Stimulated activated CD4-positive, alpha-beta T cell treated with anti-CD3 and anti-CD28 coated beads, Interleukin-1b, Interleukin-23, amount 100 ng/mL, for 1 hour (primary cell): ENCODE measurements at places on chromosomes 4 and X.

DNA sequence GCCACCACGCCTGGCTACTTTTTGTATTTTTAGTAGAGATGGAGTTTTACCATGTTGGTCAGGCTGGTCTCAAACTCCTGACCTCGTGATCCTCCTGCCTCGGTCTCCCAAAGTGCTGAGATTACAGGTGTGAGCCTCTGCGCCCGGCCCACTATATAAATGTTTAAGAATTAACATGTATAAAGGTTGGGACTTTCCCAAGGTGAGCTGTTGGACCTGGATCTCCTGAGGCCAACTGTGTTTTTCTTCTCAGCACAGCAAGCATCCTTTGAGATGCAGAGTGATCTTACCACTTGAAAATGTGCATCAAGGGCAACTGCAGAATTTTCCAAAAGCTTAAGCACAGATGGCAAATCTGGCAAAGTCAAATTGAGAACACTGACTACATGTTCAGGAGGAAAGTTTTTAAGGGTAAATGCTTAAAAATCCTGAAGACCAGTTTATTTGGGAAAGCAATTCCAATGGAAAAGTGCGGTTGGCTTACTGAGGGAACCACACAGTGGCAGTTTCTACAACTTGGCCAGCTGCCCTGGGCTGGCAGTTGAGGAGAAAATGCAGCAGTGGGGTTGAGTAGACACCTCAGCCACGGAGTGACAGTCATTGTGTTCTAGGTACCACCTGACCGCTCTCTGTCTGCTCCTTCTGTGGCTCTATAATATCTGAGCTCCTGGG, 168.9 kb downstream of the CBR4 start:
- DNase-seq = no peak

DNA sequence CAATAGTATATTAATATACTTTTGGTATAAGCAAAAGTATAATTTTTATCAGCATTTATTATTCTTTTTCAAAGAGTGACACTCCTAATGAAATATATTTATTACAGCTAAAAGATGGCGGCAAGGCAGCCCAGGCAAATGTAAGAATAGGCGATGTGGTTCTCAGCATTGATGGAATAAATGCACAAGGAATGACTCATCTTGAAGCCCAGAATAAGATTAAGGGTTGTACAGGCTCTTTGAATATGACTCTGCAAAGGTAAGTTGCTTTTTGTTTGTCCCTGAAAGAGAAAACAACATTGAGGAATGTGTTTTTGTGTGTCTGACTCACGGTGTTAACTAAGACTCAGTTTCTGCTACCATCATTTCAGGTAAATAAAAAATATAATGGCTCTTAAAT, 71.9 kb downstream of the PDLIM5 start:
- DNase-seq = no peak

DNA sequence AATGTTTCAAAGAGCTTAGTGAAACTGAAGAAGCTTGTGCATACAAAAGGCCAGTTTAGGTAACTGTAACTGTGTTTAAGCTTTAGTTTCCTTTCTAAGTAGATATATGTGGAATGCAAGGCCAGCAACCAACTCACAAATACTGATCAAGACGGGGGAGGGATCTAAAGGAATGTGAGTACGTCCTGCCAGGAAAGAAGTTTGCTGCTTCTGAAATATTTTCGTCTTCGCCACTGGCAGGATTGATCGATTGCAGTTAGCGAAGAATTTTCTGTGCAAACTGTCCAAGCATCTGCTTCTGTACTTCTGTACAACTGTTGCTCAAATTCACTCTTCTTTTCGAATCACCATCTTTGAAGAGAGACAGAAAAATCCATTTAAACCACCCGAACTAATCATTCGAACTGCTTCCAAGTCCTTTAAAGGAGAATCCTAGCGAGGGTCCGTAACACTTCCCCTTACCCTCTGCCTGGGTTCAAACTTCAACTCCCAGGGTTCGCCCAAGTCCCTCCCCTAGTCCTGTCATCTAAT, 373 bp upstream of the INTS6L start:
- DNase-seq = no peak

DNA sequence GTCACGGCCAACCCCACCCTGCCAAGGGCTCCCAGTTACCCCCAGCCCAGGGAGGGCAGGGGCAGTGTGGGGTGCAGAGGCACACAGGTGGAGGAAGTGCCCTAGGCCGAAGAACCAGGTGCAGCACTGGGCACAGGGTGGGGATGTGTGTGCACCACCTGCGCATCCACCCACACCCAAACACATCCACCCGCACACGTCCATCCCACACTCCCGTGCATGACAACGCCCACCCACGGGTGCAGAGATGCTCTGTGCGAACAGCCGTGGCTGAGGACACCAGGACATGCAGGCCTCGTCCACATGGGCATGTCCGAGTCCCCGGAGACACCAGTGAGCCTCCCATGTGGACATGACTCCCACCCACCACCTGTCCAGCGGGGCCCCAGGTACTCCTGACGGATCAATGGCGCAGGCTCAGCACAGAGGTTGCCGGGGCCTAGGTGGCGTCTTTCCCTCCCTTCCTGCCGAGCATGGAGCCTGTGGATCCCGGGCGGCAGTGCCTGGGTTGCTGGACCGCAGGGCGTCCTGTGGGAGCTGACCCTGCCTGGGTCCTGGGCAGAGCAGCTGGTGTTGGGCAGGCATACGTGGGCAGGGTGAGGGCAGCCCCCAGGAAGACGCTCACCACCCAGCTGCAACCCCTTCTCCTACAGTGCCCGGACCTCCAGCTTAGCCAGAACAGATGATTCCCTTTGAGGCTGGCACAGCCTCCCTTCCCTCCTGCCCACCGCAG, 19.6 kb downstream of the CTBP1 start:
- DNase-seq = no peak

DNA sequence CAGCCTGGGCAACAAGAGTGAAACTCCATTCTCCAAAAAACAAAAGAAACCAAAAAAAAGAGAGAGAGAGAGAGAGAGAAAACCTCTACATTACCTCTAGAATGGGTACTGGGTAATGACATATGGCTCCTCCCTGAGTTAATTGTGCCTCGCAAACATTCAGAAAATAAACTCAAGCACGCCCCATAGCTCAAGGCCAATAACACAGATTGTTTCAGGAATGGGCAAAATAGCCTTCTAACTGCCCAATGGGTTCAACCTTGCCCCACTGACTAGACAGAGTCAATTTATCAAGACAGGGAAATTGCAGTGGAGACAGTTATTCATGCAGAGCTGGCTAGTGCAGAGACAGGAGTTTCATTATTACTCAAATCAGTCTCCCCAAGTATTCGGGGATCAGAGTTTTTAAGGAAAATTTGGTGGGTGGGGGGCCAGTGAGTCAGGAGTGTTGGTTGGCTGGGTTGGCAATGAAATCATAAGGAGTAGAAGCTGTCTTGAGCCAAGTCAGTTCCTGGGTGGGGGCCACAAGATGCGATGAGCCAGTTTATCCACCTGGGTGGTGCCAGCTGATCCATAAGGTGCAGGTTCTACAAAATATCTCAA, 25.1 kb downstream of the NIPAL1 start:
- no peak for DNase-seq

GRCh38 chr4:133062851-133063250, 86.2 kb upstream of the PCDH10 start:
- no peak for DNase-seq

- DNase-seq = no peak
Observed at GRCh38 chr4:108738003-108738706, 24.7 kb downstream of the ETNPPL start.

DNA sequence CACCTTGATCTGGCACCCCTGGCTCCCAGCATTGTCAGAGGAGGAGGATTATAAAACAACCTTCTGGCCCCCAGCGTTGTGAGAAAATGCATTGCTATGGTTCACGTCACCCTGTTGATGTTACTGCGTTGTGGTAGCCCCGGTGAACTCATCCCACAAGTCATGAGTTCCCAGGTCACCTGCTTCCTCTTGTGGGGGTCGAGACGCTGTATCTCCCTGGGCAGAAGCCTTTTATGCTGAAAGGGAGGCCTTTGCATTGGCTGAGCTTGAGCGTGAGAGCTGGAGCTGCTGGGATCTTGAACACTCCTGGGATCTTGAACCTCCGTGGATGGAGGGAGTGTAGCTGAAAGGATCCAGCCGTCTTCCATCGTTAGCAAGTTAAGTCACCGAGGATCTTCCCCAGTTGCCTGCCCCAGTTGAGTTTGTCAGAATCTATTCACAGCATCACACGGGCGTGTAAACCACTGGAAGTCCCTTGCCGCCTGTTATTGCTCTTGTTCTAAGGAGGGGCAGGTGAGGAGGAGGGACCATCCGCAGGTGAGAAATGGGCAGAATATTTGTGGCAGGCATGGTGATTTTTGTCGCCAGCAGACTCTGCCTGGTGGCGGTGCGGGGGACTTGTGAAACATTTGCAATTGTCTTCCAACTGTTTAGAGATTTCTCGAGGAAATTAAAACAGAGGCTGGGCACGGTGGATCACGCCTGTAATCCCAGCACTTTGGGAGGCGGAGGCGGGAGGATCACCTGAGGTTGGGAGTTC, 299.9 kb downstream of the ASMT start:
- no peak for DNase-seq

DNA sequence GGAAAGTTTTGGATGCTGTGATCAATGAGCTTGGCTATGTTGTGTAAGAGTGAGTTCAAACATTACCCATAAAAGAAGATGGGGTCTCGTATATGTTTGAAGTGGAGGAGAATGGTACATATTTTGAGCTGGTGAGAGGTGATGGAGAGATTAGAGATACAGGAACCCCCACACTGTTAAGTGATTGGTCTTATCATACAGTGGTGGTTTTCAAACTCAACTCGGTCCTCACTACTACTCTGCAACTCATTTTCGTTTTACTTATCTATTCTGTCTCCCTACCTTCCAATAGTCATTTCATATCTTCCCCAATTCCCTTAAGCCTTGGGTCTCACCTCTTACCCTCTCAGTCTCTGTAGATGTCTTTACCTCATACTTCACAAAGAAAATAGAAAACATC, 16.4 kb upstream of the TNIP3 start:
- no peak for DNase-seq

DNA sequence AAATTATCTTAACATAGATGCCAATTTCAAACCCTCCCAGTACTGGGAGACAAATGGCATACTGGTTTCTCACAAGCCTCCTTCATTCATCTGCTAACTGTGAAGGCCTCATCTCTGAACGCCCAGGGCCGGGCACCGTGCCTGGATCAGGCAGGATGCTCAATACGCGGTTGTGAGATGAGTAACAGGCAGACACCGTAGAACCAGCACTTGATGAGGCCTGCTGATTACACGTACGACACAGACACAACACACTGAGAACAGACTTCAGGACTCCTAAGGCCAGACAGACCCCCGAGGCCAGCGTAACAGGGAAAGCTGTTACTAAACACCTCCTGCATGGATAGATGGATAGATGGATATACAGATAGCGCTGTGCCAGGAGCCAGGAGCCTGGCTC, 154.6 kb downstream of the AFAP1 start:
- no peak for DNase-seq

- DNase-seq = no peak
Observed at GRCh38 chr4:162770761-162771490, 395.8 kb downstream of the NAF1 start.

DNA sequence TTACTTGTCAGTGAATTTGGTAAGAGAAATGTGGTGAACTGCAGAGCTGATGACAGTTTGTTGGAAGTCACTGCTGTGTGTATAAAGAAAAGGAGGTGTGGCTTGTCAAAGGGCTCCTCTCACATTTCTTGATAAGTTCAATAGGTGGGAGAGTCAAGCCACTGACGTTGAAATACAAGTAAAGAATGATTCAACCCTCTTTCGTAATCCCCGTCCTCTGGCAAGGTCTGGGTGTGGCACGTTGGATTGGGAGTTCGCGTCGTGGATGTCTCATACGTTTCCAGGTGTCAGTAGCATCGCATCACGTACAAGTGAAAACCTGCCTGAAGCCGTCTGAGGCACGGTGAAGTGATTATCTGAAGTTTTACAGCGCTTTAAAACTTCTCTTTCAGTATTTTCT, 76.4 kb downstream of the EGF start:
- DNase-seq = no peak

- no peak for DNase-seq
Observed at GRCh38 chr4:145679991-145680455, at the start of gene C4orf51. Gene C4orf51 (plus strand): TSS chr4:145680146. CDS start chr4:145680204, 58 bp downstream.

DNA sequence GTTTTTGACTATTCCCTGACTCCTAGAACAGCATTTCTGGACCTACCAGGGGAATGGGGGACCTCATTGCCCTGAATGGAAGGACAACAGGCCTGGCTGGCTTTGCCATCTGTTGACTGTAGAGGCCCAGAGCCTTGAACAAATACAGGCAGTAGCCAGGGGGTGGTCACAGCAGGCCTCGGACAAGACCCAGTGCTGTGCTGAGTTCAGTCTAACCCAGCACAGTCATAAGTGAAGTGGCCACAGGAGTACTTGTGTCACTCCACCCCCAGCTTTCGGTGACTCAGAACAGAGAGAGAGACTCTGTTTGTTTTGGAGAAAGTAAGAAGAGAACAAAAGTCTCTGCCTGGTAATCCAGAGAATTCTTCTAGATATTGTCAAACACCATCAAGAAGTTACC, 310.0 kb downstream of the PRR32 start:
- no peak for DNase-seq

DNA sequence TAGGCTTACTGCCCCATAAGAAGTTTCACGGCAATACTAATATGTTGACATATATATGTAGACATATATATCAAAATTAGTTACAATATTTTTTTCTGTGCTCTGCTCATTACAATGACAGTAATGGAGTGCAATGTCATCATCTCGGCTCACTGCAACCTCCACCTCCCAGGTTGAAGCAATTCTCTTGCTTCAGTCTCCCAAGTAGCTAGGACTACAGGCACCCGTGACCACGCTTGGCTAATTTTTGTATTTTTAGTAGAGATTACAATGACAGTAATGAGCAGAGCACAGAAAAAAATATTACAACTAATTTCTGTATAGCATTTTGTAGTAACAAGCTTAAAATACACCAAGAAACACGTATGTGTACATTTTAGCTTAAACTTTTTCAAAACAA, 7.6 kb downstream of the EIF4E start:
- no peak for DNase-seq

- no peak for DNase-seq
Observed at GRCh38 chr4:86497131-86497530, 97.0 kb upstream of the PTPN13 start.

- DNase-seq = no peak
Observed at GRCh38 chr4:15144249-15144966, 142.1 kb downstream of the CPEB2 start.

- DNase-seq = no peak
Observed at GRCh38 chr4:138983690-138984089, 31.9 kb upstream of the NOCT start.

- no peak for DNase-seq
Observed at GRCh38 chr4:3192827-3193226, 56.1 kb upstream of the MSANTD1 start.

- DNase-seq = no peak
Observed at GRCh38 chr4:15414551-15415091, 13.2 kb upstream of the C1QTNF7 start.

DNA sequence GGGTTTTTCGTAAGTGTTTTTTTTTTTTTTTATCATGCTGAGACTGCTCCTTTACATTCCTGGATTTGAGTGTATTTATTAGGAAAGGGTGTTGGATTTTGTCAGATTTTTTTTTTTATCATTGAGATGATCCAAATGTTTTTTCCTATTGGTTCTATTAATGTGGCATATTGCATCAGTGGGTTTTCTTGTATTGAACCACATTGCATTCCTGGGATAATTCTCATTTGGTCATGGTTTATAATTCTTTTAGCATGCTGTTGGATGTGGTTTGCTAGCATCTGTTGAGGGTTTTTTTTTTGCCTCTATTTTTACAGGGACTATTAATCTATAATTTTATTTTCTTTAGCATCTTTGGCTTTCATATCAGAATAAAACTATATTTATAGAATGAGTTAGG, 28.8 kb downstream of the COL4A5 start:
- no peak for DNase-seq

- no peak for DNase-seq
Observed at GRCh38 chrX:132483488-132483887, 5.3 kb downstream of the MBNL3 start.

GRCh38 chrX:153903238-153903980, 1.1 kb upstream of the AVPR2 start:
- DNase-seq = no peak
